Stomach (tissue), 19 donors: ENCODE measurements at places on chromosomes 12 and 14. TPM values are rescaled to one million over a fixed set of nuclear protein-coding genes. Genes with fewer than 3 reads are reported as not detected.

RBP5 gene
- total RNA-seq, result not detected

TSPAN19 gene
- total RNA-seq, result not detected

CD163L1 gene
- 17.7 TPM for total RNA-seq

NEUROD4 gene
- not detected for total RNA-seq

CCDC175 gene
- total RNA-seq, result not detected

DNA sequence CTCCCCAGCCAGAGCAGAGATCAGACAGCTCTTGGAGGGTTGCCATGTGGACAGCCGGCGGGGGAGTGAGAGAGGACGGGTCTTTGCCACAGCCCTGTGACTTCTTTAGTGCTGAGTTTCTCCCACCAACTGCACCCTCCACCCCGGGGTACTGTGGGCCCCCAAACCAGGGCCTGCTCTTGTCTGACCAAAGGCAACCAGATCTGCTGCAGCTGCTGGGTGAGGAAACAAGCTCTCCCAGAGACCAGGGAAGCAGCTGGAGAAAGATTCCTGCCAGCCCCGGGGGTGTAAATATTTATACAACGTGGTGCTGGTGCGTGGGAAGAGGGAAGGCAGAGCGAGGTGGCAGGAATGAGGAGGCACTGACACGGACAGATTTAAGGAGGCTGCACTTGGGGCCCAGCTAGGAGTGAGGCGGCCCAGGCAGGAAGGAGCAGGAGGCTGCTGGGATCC lies 14.3 kb upstream of the ZFP36L1 start:
- peak; percentile 80 for DNase-seq
- H3K4me1 ChIP-seq, result peaks cover 25% of the 10 kb centered on the region
- H3K36me3 ChIP-seq, result no peaks in the 10 kb centered on the region
- no peak overlapping the region for H3K4me3 ChIP-seq
- peak overlapping the region; percentile 87 for H3K27ac ChIP-seq
- H3K27me3 ChIP-seq, result no peaks in the 10 kb centered on the region

DNA sequence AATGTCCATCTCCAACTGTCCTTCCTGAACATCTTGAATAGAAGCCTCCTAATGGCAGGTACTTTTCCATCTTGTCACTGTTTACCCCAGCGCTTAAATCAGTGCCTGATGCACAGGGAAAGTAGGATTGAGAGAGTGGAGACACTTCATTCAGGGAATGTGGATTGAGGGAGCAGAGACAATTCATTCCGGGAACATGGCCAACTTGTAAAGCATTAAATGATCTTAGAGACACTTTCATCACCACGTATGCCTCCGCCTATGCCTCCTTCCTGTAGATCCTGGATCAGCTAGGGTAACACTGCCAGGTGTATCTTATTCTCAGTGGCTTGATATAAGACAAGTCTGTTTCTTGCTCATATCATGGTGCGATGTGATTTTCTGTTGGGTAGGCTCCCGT lies 67.6 kb upstream of the CSRP2 start:
- DNase-seq, result no peak
- H3K4me3 ChIP-seq, result no peak overlapping the region
- no peak overlapping the region for H3K27ac ChIP-seq
- no peaks in the 10 kb centered on the region for H3K36me3 ChIP-seq
- no peaks in the 10 kb centered on the region for H3K27me3 ChIP-seq
- no peaks in the 10 kb centered on the region for H3K4me1 ChIP-seq

GRCh38 chr12:89236237-89236636 lies 116.1 kb downstream of the DUSP6 start:
- H3K4me3 ChIP-seq, result no peak overlapping the region
- no peaks in the 10 kb centered on the region for H3K27me3 ChIP-seq

DNA sequence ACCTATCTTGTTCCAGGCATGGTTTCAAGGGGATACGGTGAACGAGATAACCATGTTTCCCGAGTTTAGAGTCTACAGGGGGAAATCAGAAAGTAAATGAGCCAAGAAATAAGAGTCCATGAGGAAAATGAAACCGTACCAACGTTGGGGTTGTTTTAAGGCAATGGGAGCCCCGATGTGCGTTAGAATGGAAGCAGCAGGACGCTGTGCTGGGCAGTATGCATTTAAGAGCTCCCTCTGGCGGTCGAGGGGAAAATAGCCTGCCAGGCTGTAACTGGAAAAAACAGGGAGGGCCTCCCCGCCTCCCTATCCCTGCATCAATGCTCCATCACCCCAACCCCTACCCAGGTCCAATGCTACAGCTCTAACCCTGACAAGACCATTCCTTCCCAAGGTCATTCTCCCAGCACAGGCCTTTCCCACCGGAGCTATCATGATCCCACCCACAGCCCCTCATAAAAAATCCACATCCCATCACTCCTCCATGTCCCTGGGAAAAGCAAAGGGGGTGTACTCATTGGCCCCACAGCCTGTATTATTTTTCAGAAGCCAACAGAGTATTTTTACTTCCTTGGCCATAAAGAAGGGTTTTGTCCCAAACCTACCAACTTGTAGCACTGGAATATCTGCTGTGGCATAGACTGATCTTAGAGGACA lies 226.3 kb upstream of the NOS1 start:
- no peaks in the 10 kb centered on the region for H3K27me3 ChIP-seq
- H3K36me3 ChIP-seq, result no peaks in the 10 kb centered on the region
- H3K4me3 ChIP-seq, result no peak overlapping the region
- DNase-seq, result peak; percentile 63

- no peaks in the 10 kb centered on the region for H3K4me1 ChIP-seq
- H3K27me3 ChIP-seq, result peaks cover 16% of the 10 kb centered on the region
- no peak overlapping the region for H3K4me3 ChIP-seq
- H3K36me3 ChIP-seq, result no peaks in the 10 kb centered on the region
- DNase-seq, result no peak
- H3K27ac ChIP-seq, result no peak overlapping the region
Measured at GRCh38 chr14:69495341-69495921, 10.9 kb downstream of the PLEKHD1 start.

- no peaks in the 10 kb centered on the region for H3K4me1 ChIP-seq
- no peak overlapping the region for H3K4me3 ChIP-seq
- no peaks in the 10 kb centered on the region for H3K36me3 ChIP-seq
- H3K27ac ChIP-seq, result no peak overlapping the region
- no peak for DNase-seq
Measured at GRCh38 chr12:115140981-115141655, 457.1 kb upstream of the TBX3 start.

DNA sequence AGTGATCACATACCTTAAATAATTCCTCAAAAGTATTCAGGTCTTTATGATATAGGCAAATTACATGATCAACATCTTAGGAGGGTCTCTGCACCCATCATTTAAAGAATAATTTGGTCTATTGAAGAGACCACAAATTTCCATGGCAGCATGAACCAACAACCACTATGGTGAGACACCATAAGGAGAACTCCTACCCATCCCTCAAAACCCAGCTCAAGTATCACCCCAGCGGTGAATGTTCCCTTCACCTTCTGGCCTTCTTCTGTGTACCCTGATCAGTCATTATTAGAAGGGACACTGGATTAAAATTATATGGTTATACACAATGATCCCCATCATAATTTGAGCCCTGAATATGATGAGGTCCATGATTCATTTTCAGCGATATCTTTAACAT lies 81.5 kb downstream of the DICER1 start:
- DNase-seq, result no peak
- no peaks in the 10 kb centered on the region for H3K36me3 ChIP-seq
- no peak overlapping the region for H3K27ac ChIP-seq
- no peaks in the 10 kb centered on the region for H3K27me3 ChIP-seq

- H3K4me3 ChIP-seq, result no peak overlapping the region
- peaks cover 62% of the 10 kb centered on the region for H3K4me1 ChIP-seq
- no peaks in the 10 kb centered on the region for H3K27me3 ChIP-seq
- no peaks in the 10 kb centered on the region for H3K36me3 ChIP-seq
Measured at GRCh38 chr12:120855823-120856588, 48.2 kb downstream of the SPPL3 start.

DNA sequence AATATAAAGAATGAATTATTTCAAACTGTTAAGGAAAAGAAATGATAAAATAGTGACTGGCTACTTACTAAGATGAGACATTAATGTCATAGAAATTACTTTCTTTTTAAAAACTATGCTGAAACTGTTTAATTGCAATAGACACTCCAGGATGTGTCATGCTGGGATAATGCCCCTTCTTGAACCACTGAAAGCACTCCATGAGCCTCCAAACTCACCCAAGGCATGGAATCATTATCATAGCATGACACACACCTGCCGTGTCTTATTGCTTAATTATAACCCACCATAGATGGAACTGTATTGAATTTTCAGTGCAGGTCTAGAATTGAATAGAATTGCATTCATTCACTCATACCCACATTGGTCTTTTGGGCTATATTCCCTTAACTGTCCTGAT lies 4.3 kb downstream of the MBIP start:
- no peak for DNase-seq
- peaks cover 5% of the 10 kb centered on the region for H3K4me1 ChIP-seq
- H3K27ac ChIP-seq, result no peak overlapping the region
- H3K27me3 ChIP-seq, result no peaks in the 10 kb centered on the region

DNA sequence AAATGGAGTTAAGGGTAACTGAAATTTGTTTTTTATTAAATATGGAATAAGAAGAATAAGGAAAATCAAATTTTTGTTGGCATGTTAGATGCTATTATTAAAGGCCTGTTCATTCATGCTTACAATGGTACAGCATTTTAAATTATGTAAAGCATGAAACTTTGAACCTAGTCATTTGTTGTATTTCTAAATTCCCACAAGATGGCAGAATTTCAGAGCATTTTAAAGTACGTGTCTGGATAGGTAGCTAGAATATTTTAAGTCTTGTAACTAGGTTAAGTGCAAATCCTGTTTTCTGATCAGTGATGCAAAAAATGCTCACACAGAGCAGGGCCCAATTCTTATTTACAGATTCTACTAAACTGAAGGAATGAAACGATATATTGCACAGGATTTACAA lies 585.6 kb upstream of the MIS18BP1 start:
- no peaks in the 10 kb centered on the region for H3K27me3 ChIP-seq
- H3K27ac ChIP-seq, result no peak overlapping the region
- no peaks in the 10 kb centered on the region for H3K4me1 ChIP-seq
- no peak overlapping the region for H3K4me3 ChIP-seq
- DNase-seq, result no peak

DNA sequence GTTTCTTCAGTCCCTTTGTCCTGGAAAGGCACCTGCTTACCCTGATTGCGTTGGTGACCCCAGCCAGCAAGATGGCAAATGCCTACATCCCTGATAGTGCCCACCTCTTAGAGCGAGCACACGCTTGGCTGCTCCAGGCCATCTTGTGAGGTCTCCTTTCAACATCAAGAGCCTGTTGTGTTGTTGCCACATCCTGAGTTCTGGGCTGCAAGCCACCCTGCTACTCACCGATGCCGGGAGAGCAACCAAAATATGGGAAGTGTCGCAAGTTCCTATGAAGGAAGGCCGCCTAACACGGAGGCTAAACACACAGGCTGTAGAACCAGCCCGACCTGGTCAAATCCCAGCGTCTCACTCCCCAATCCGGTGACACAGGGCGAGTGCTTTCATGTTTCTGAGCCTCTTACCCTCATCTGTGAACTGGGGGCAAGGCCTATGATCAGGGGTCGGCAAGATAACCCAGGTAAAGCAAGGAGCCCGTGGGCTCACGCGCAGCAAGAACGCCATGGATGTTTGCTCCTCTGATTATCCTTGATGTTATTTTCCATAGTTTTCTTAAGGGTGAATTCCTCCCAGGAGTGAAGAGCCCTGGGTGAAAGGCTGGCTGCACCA lies 98.4 kb downstream of the LGMN start:
- H3K27me3 ChIP-seq, result no peaks in the 10 kb centered on the region
- peak; percentile 57 for DNase-seq
- H3K36me3 ChIP-seq, result peaks cover 8% of the 10 kb centered on the region
- no peaks in the 10 kb centered on the region for H3K4me1 ChIP-seq

DNA sequence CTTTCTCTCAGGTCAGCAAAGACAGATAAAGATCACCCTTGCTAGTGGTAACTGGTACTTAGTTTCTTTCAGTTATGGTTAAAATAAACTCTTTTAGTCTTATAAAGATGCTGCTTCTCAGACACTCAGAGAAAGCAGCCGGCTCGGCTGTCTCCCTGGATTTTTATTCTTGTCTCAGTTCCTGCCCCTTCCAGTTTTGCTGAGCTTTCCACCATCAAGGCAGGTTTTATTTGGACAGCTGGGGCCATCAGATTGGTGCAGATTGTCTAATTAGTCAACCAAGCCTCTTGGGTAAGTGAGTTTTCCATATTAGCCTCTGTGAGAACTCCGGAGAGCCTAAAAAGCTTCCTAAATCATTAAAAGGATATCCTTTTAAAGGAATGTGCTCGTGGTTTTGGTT lies 130.8 kb upstream of the BMP4 start:
- H3K4me1 ChIP-seq, result no peaks in the 10 kb centered on the region
- H3K36me3 ChIP-seq, result no peaks in the 10 kb centered on the region
- peak overlapping the region; percentile 57 for H3K27ac ChIP-seq
- H3K4me3 ChIP-seq, result no peak overlapping the region
- no peak for DNase-seq

DNA sequence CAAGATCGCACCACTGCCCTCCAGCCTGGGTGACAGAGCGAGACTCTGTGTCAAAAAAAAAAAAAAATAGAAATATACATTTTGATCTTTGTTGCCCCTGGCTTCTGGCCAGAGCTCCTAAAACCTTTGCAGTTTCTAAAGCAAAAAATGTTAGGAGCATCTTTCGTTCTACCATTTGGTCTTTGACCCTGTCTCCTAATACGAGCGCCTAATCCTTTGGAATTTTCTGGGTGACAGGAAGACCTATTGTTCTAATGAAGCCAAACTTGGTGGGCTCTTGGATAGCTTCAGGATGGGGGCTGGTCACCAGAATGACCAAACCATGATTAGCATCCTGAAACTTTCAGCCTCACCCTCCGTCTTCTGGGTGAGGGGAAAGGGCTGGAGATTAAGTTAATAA lies 32.3 kb upstream of the CLIP1 start:
- H3K27me3 ChIP-seq, result no peaks in the 10 kb centered on the region
- no peak overlapping the region for H3K4me3 ChIP-seq
- H3K27ac ChIP-seq, result no peak overlapping the region
- H3K36me3 ChIP-seq, result no peaks in the 10 kb centered on the region

DNA sequence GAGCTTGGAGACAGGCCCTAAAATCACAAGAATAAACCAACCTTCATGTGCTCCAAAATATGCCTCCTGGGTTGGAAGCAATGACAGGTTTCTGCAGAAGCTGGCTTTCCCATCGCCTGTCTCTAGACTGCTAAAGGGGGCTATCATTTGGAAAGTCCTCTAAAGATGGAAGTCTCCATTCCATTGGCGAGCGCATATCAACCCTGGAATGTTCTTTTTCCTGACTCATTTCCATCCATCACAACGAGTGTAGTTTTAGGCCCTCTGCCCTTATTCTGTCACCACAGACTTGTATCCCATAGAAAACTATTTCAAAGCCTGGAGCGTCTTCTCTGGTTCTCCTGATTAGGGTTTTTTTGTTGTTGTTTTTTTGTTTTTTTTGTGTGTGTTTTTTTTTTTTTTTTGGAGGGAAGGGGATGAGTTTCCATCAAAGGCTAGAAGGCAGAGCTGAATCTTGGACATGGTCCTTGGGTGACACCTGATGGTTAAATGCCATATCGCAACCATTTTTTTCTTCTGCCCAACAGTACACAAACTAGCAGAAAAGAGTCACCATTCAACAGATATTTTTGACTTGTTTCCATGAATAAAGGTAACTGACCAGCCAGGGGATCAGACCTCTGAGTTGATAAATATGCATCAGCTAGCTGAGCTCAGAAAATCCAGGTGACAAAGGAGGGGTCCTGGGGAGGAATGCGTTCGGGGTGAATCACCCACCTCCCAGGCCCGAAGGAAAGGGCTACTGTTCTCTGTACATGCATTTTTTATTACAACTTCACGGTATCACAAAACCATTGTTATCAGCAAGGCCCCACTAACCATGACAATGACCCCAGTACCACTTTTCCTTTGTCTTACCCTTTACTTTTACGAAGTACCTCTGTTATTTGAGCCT lies 40.5 kb downstream of the KCNA5 start:
- no peak overlapping the region for H3K4me3 ChIP-seq
- no peak overlapping the region for H3K27ac ChIP-seq
- no peak for DNase-seq
- no peaks in the 10 kb centered on the region for H3K36me3 ChIP-seq
- no peaks in the 10 kb centered on the region for H3K4me1 ChIP-seq
